Mammary epithelial cell (primary cell): ENCODE measurements at places on chromosomes 5 and 9.

- no peak for DNase-seq
Measured at GRCh38 chr9:134263596-134263995, 62.7 kb upstream of the RXRA start.

DNA sequence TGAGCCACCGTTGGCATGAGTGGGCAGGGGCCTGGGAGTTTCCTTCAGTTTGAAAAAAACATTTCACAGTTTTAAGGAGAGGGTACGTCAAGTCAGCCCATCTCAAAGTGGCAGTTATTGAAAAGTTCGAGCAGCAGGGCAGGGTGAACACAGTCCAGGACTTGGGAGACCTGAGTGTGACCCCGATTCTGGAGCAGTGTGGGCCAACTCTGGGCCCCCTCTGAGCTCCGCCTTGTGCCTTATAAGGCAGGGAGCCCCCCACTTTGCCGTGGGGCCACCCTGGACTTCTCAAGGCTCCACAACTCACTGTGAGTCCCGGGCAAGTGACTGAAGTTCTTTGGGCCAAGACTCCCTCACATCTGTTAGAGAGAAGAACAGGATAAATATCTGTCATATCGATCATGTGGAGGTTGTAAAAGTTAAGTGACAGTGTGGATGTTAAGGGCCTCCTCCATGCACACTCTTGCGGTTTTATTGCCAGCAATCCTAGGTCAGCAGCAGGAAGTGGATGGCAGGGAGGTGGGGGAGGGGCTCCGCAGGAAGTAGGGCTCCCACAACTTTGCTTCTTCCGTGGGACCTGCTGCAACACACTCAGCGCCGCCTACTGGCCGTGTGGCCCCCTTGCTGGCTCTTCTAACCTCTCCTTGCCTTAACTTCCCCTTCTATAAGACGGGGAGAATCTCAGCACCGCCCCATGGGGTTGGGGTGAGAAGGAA is 38.4 kb downstream of the HRH2 start:
- peak; percentile 6 for DNase-seq

DNA sequence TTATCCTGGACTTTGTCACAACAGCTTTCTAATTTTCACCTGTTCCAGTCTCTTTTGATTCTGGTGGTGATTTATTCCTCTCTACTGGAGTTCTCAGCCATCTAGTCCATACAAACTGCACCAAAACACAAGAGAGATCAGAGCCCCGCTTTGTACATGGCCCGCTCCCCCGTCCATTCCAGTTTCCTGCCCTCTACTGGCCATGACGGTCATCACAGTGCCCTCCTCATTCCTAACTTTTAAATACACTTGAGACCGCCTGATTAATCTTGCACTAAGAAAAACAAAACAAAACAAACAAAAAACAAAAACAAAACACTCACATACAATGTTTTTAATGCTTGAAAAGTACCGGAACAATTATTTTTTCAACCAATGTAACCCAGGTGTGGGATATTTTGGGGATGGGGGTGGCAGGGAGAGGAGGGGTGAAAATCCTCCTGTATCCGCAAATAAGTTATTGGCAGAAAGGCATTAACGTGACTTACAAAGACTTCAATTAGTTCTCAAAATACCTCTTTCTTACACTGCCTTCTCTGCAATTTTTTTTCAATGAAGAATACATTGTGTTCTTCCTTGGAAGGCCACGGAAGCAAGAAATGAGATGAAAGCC is 84.8 kb upstream of the PAM start:
- DNase-seq: peak; percentile 12

DNA sequence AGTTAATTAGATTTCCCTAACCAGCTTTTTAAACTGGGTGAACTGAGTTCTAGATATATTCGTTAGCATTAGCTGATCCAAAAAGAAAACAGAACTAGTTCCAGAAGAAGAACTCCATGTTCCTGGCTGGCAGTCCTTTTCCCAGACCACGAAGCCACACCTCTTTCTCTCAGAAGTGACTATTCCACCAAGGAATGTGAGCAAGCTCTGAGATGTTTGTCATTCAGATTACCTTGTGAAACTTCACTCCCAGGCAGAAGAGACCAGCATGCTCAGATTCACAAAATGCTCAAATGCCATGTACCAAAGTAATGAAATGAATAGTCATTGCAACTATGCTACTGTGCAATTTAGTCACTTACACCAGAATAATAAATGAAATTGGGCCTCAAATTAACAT is 4.4 kb upstream of the SSBP2 start:
- DNase-seq: peak; percentile 87

- DNase-seq: peak; percentile 30
Measured at GRCh38 chr9:136052991-136053756, 41.9 kb downstream of the NACC2 start.

DNA sequence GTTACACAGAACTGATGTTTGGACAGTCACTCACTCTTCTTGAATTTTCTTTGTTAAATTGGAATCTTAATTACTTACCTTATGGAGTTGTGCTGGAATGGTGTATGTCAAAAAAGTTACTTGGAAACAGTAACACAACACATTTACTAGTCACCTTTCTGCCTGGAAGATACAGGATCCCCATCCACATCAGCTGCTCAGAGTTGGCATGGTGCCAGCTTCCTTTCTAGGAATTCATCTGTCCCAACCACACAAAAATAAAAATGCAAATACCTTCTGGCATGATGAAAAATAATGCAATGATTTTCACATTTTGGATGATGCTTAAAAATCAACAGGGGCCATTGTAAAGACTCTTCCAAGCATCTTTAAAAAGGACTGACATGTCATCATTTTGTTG is 341.5 kb downstream of the TMEM38B start:
- DNase-seq: no peak

- no peak for DNase-seq
Measured at GRCh38 chr5:109917966-109918365, 228.2 kb downstream of the MAN2A1 start.

DNA sequence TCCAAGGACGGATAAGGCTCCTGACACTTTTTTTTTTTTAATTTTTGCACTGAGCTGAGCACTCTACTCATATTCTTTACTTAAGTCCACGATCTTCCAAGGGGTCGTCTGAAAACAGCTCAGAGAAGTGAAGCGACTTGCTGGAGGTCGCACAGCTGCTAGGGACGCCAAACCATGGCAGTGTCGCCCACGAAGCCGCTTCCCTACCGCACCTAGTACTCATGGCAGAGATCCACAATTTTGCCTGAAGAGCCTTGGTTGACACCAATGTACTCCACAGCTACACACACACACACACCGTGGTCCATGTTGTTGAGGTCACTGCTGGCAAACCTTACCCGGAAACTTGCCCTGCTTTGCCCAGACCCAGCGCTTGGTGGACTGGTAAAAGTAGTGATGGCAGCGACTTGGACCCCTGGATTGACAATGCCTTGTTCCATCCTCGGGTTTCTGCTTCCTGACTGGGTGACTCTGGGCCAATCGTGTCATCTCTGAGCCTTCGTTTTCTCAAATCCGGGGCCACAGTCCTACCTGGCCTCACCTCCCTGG is 521 bp upstream of the SLIT3 start:
- DNase-seq: no peak

DNA sequence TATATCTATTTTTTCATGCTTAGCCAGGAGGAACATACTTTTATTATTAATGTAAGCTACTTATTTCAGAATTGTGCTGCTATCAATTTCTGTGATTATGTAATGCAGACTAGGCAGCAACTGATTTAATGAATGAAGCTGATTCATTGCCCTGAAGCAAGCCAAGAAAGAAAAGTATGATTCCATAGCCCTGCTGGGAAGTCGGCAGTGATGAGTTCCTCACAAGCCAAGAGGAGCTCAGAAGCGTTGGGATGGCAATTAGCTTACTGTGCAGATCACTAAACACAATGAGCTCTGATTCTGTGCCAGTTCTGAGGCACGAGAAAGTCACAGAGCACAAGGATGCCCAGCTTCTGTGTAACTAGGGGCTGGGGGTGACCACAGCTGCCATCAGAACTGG is 254.3 kb upstream of the KLF9 start:
- peak; percentile 12 for DNase-seq
